ENCODE measurements at places on chromosomes 3 and 15.
A peak's percentile ranks its signal among the peaks of the same experiment; 100 is the strongest.

DNA sequence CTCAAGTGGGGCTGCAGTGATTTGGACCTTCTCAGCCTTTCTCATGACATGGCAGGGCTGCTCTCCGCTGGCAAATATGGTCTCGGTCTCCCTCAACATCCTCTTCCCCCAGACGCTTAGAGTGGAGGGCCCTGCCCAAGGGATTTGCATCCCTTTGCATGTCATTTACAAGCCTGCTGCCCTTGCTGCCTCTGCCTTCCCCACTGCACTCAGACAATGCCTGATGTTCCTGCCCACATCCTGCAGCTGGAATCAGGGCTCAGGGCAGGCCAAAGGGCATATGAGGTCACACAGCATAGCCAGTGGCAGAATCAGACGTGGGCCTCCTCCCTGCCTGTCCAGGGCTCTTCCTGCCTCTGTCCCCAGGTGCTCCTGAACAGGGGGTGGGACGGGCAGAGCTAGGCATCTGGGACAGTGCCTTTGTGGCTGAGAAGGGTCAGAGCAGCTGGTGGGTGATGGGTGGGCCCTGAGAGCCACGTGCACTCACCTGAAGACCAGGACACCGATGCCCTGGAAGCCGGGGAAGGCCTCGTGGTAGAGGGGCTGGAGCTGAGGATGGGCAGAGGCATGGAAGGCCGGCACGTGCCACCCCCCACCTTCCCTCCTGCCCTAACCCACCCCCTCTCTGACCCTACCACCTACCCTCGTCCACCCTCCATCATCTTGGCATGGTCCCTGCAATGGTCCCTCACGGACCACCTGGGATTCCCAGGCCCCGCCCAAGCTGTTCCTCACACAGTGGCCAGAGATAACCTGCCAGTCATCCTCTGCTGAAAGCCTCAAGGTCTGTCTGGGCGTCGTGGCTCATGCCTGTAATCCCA is 27.4 kb upstream of the GOLGA6C start:
- no peak for DNase-seq

DNA sequence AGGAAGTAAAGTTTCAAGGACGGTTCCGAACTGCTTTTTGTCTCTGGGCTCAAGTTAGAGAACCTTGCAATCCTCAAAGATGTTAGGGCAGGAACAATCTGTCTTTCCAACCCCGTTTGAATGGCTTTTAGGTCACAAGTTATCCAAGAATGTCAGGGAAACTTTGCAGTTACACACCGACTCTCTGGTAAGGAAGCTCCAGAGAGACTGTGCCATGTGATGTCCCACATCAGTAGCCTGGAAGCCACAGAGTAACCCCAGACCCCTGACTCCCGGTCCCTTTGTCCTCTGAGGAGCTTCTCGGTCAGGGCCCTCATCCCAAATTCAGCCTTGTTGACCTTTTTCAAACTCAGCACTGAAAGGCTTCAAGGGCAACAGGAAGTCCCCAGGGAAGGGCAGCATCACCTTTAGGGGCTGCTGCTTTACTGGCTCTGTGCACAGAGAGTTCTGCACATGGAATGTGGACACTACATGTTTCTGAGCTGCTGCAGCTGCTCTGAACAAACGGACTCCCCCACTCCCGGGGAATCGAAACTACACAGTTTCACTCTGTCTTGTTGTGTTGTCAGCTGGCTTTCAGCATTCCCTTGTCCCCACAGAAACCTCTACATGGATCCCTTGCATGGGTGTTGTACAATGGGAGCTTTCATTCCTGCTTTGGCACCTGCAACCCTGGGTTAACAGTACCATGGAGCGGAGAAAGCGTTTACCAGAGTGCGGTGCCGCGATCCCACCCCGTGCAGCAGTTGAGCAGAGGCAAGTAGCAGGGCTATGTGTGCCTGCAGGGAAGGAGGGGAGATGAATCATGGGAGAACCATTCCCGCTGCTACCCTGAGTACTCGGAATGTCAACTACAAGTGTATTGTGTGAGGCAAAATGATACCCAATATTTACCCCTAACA is 408.2 kb upstream of the THBS1 start:
- peak; percentile 62 for DNase-seq

DNA sequence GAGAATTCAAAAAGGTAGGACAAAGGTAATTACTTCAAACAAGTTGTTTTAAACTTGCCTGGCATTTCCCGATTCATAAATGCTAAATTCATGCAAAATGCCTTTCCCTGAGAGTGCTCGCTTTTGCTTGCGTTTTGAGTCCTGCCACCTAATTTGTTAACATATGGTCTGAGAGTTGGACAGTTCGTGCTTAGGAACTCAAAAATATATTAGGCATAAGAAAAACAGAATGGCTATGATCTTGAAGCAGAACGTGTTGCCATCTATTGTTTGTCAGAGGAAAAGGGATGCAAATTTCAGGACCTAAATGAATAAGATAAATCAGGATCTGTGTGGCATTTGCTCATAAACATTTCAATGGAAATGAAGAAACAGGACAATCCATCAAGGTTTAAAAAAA is 195.8 kb downstream of the ZMAT3 start:
- no peak for DNase-seq

GRCh38 chr15:94026458-94027304 is 204.7 kb upstream of the MCTP2 start:
- no peak for DNase-seq

GRCh38 chr3:187737006-187737367 is 8.3 kb downstream of the BCL6 start:
- DNase-seq, result no peak

DNA sequence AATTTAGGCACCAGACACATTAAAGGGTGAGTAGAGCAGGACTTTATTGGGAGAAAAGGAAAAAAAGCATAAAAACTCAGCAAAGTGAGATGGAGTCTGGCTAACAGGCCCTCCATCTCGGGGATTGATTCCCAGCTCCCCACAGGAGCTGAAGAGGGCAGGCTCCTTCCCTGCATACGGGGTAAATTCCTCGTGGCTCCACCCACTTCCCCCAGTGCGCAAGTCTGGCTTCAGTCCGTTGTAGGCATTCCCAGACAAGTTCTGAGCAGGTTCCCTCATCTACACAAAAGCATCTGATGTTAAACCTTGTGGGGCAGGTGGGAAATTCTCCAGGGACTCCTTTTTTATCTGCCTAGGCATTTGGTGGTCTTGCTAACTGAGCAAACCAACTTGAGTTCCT is 722.6 kb downstream of the ZNF385D start:
- DNase-seq, result no peak

DNA sequence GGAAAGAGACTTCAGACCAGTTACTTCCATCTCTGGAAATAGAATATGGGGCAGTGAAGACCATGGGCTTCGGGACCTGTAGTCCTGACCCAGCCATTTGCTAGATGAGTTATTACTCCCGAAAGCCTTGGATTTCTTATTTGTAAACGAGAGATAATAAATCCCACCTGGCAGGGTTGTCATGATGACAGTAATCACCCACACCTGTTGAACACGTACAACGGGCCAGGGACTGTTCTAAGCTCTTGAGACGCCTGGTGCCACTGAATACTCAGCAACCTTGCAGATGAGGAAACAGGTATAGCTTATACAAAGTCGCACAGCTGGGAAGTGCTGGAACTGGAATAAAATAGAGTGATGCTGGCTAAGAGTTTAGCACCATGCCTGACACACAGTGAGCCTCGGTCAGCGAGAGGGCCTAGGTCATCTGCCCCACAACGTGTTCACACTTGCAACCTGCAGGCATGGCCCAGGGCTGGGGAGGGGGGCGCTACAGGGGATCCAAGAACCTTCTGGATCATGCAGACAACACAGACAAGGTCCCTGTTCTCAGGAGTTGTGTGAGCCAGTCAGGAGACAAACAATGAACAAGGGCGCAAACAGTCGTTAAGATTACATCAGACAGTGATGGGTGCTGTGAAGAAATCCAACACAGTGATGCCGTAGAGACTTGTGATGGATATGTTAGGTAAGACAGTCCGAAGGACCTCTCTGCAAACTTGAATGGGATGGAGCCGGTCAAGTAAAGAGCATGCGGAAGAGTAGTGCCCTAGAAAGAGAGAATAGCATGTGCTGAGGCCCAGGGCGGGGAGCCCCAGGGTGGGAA is 89.2 kb downstream of the CORO2B start:
- no peak for DNase-seq

GRCh38 chr15:57534281-57534680 is 57.4 kb upstream of the MYZAP start:
- DNase-seq, result no peak

- no peak for DNase-seq
These were observed 176.6 kb upstream of the TRIM42 start for GRCh38 chr3:140501061-140501769.

All from left renal pelvis (tissue), 4 donors.